CD4-positive, alpha-beta memory T cell (primary cell): ENCODE measurements at places on chromosomes 1 and 21.

- no peaks in the 10 kb centered on the region for H3K36me3 ChIP-seq
- no peaks in the 10 kb centered on the region for H3K27me3 ChIP-seq
- no peak for DNase-seq
- peaks cover 60% of the 10 kb centered on the region for H3K4me1 ChIP-seq
- no peak overlapping the region for H3K4me3 ChIP-seq
These were observed 19.5 kb downstream of the USP24 start for GRCh38 chr1:55195521-55196233.

DNA sequence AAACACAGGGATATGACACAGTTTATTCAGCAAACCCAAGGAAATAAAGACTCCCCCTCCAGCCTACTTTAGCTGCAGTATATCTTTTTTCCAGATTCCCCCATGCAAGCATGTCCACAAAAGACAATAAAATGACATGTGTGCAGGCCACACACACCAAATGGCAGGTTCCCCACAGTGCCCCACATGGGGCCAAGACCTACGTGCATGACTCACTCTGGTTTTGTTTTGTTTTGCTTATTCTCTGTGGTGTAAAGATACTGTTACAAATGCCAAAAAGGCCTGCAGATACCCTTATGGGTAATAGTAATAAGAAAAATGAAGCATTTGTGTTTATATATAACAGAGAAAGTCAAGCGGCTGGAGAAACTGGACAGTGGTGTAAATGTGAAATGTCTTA, 71.6 kb downstream of the RD3 start:
- H3K4me3 ChIP-seq: no peak overlapping the region
- H3K27me3 ChIP-seq: no peaks in the 10 kb centered on the region
- H3K36me3 ChIP-seq: no peaks in the 10 kb centered on the region
- DNase-seq: no peak
- no peak overlapping the region for H3K27ac ChIP-seq

GRCh38 chr1:180928331-180929230, 15.9 kb downstream of the KIAA1614 start:
- no peak overlapping the region for H3K4me3 ChIP-seq
- DNase-seq: no peak
- no peak overlapping the region for H3K27ac ChIP-seq
- no peaks in the 10 kb centered on the region for H3K36me3 ChIP-seq
- H3K27me3 ChIP-seq: no peaks in the 10 kb centered on the region

GRCh38 chr1:171911506-171911905, 70.2 kb downstream of the DNM3 start:
- no peaks in the 10 kb centered on the region for H3K4me1 ChIP-seq
- H3K27me3 ChIP-seq: no peaks in the 10 kb centered on the region
- no peak overlapping the region for H3K4me3 ChIP-seq
- H3K36me3 ChIP-seq: no peaks in the 10 kb centered on the region

DNA sequence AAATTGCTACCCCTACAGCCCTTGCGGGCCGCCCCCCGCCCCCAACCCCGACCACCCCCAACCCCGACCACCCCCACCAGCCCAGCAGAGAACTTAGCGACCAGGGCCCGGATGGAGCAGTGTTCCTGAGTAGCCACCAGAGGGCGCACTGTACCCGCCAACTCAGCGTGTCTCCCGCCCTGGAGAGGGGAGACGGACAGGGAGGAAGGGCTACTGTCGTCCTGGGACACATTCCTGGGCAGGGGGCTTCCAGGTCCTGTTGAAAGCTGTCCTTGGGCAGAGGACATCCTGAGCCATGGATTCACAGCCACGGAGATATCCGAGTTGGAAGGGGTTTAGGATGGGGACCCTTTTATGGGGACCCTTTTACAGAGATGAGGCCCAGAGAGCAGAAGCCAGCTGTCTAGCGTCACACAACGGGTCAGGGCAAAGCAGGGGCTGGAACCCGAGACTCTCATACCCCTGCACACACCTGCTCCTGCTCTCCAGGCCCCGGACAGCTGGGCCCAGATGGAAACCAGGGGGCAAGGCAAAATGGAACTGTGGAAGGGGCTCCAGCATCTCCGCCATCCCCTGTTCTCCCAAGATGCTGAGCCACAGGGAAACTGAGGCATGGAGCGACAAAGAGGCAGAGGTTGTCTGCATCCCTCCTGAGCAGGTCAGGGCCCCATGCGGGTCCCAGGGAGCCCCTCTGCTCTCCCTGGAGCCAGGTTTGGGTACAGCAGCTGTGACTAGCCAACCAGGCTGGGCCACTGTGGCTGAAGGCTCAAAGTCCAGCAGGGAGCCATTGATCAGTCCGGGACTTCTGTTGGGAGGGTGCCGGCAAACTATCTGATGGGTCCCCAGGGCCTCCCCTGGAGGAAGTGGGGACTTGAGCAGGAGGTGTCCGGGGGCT, 25.0 kb upstream of the LAPTM5 start:
- H3K27ac ChIP-seq: no peak overlapping the region
- H3K36me3 ChIP-seq: no peaks in the 10 kb centered on the region
- no peaks in the 10 kb centered on the region for H3K27me3 ChIP-seq
- peaks cover 21% of the 10 kb centered on the region for H3K4me1 ChIP-seq
- H3K4me3 ChIP-seq: no peak overlapping the region

- peak overlapping the region; percentile 70 for H3K4me3 ChIP-seq
- DNase-seq: peak; percentile 77
- H3K4me1 ChIP-seq: peaks cover 17% of the 10 kb centered on the region
- no peaks in the 10 kb centered on the region for H3K27me3 ChIP-seq
- peak overlapping the region; percentile 43 for H3K27ac ChIP-seq
- H3K36me3 ChIP-seq: no peaks in the 10 kb centered on the region
These were observed 66.5 kb upstream of the PRKACB start for GRCh38 chr1:84077476-84078107.

- no peak overlapping the region for H3K4me3 ChIP-seq
- H3K27ac ChIP-seq: no peak overlapping the region
- H3K27me3 ChIP-seq: no peaks in the 10 kb centered on the region
- DNase-seq: no peak
These were observed 31.0 kb upstream of the PPP1R15B start for GRCh38 chr1:204442376-204443259.

GRCh38 chr21:42362700-42363099, 3.6 kb downstream of the TFF1 start:
- no peaks in the 10 kb centered on the region for H3K4me1 ChIP-seq
- DNase-seq: no peak
- H3K4me3 ChIP-seq: no peak overlapping the region
- no peaks in the 10 kb centered on the region for H3K36me3 ChIP-seq
- H3K27ac ChIP-seq: no peak overlapping the region
- no peaks in the 10 kb centered on the region for H3K27me3 ChIP-seq

DNA sequence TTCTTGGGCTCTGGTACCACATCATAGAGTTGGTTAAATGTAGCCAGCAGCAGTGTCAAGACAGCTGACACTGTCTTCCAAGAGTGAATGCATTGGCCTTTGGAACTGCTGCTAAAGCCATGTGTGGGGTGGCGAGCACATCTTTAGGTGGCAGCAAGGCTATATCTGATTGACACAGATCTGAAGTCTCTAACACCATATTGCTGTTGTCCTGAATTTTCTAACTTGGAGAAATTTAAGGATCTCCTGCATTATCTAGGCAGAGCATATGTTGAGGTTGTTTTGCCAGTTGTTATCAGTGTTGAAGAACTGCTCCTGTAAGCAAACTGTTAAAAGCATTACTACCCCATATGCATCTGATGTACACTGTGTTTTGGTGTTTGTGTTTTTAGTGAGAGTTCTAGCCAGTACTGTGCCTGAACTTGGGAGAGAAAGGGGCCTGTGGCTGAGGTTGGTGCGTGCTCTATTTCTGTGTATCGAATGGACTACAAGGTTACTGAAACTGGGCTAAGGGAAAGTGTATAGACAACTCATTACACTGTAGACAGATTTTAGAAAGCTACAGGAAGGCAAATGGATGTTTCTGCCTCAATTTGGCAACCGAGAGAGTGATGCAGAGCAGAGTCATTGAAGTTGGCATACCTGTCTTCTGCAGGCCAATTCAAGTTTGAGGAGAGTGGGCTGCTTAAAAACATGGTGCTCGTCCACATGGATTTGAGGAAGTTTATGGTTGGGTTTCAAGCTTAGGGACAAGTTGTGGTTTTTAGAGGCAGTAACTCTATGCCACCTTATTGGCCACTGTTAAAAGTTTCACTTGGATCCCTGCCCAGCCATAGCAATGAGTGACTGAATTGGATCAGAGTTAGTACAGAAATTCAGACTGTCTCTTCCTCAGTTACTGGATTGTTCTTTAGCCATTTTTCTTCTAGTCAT, 16.9 kb downstream of the DYRK3 start:
- H3K27ac ChIP-seq: no peak overlapping the region
- H3K36me3 ChIP-seq: no peaks in the 10 kb centered on the region
- DNase-seq: no peak
- no peak overlapping the region for H3K4me3 ChIP-seq
- H3K4me1 ChIP-seq: no peaks in the 10 kb centered on the region
- no peaks in the 10 kb centered on the region for H3K27me3 ChIP-seq

DNA sequence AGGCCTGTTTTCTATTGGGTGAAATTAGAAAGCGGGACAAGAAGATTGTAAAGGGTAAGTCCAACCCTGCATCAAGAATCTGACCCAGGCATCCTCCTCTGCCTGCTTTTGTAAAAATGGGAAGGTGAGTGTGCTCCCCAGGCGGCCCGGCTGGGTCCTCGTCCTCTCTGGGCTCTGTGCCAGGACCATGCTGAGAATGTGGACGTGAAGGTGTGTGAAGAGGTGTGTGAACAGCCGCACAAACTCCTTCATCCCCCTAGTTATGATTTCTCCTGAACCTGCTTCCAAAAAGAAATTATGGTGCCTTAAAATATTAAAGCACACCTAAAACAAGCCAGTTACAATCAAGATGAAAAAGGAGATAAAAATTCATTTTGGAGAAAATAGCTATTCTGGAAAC, 185.7 kb downstream of the IGSF21 start:
- H3K27ac ChIP-seq: no peak overlapping the region
- no peak for DNase-seq
- no peak overlapping the region for H3K4me3 ChIP-seq
- no peaks in the 10 kb centered on the region for H3K4me1 ChIP-seq

DNA sequence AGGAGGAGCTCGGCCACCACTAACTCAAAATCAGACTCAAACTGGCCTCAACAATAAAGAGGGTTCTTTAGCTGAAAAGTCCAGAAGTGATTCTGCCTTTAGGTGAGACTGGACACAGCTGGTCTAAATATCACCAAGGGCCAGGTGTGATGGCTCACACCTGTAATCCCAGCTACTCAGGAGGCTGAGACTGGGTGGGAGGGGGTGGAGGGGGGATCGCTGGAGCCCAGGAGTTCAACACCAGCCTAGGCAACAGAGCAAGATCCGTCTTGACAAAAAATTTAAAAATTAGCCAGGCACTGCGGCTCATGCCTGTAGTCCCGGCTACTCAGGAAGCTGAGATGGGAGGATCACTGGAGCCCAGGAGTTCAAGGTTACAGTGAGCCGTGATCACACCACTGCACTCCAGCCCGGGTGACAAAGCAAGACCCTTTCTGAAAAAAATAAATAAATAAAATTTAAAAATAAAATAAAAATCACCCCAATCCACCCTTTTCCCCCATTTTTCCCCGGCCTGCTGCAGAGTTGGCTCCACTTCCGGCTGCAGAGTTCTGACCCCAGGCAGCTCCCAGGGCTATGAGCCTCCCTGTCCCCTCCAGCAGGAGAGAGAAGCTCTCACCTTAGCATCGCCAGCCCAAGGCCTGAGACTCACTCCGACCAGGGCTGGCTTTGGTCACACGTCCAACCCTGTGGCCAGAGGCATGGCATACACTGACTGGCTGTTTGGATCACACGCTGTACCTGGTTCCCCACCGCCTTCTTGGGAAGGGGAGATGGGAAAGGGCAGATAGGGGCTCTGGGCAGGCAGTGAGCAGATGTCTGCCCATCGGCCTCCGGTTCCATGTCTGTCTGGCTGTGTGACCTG, 87.3 kb upstream of the IFFO2 start:
- H3K36me3 ChIP-seq: no peaks in the 10 kb centered on the region
- H3K4me1 ChIP-seq: no peaks in the 10 kb centered on the region
- no peak for DNase-seq
- H3K27ac ChIP-seq: no peak overlapping the region

- no peak overlapping the region for H3K4me3 ChIP-seq
- peaks cover 9% of the 10 kb centered on the region for H3K27me3 ChIP-seq
- H3K4me1 ChIP-seq: no peaks in the 10 kb centered on the region
- no peaks in the 10 kb centered on the region for H3K36me3 ChIP-seq
These were observed 6.3 kb upstream of the SYT6 start for GRCh38 chr1:114159941-114160340.

DNA sequence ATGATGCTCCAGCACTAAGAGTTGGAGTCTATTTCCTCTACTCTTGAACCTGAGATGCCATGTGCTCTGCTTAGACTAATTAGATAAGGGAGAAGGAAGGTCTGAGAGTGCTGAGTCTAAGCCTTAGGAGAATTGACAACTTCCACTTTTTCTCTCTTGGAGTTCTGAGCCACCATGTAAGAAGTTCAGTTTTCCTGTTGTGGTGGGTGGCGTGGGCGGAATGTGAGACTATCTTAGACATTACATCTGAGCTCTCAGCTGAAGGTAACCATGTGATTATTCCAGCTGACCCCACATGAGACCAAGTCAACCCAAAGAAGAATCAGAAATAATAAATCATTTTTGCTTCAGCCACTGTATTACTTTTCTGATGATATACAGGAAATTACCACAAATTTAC, 404.5 kb upstream of the LRRC7 start:
- no peak overlapping the region for H3K4me3 ChIP-seq
- no peaks in the 10 kb centered on the region for H3K36me3 ChIP-seq
- no peak overlapping the region for H3K27ac ChIP-seq
- H3K27me3 ChIP-seq: no peaks in the 10 kb centered on the region

GRCh38 chr1:48442864-48443619, 29.0 kb downstream of the SPATA6 start:
- no peak overlapping the region for H3K27ac ChIP-seq
- no peaks in the 10 kb centered on the region for H3K27me3 ChIP-seq
- H3K4me1 ChIP-seq: no peaks in the 10 kb centered on the region
- H3K36me3 ChIP-seq: no peaks in the 10 kb centered on the region
- no peak overlapping the region for H3K4me3 ChIP-seq

DNA sequence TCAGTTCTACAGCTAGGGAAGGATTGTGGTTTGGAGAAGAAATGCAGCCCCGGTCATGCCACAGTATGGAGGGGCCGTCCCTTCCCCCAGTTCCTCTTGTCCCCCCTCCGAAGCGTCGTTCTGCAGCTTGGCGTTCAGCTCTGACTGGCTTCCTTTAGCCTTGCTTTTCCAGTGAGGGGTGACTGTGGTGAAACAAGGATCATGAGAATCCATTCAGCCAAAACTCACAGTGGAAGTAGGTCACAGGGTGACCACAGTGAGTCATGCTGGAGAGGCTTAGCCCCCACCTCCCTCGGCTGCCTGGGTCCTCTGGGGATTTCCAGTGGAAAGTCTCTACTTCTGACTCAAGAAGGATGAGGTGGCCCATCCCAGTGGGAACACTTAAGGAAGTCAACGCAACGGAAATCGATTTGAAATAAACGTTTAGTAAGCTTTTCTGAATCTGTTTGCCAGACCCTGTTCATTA, 37.3 kb upstream of the COL6A2 start:
- H3K27me3 ChIP-seq: peaks cover 13% of the 10 kb centered on the region
- DNase-seq: no peak
- no peaks in the 10 kb centered on the region for H3K4me1 ChIP-seq
- no peak overlapping the region for H3K27ac ChIP-seq
- no peak overlapping the region for H3K4me3 ChIP-seq
- no peaks in the 10 kb centered on the region for H3K36me3 ChIP-seq
